Neural crest cell (in vitro differentiated cells): ENCODE measurements at places on chromosomes 5 and 9.

DNA sequence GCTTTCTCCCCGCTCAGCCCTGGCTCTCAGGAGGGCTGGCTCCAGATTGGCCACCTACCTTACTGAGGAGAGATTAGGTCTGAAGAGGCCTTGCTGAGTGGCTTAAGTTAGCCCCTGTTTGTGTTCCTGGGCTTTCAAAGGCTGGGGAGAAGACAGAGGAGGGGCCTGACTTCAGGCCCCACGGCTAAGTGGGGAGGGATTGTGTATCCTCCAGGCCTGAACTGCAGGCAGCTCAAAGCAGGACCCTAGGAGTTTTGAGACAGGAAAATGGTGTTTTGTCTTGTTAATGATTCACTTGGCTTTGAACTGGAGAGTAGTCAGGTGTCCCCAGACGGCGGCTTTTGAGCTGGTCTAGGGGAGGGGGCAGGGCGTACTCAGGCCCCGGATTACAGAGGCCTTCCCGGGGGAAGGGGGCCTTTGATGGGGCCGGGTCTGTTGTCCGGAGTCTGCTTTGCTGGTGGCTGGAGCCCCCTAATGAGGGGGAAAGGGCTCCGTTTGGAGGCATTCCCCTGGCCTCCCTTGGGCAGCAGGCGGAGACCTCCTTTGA is 162.0 kb upstream of the SMIM23 start:
- DNase-seq = no peak

- DNase-seq = no peak
These were observed 1.5 kb downstream of the KIF12 start for GRCh38 chr9:114097613-114098020.

- DNase-seq = no peak
These were observed 59.3 kb upstream of the ADAMTS16 start for GRCh38 chr5:5080790-5081189.

DNA sequence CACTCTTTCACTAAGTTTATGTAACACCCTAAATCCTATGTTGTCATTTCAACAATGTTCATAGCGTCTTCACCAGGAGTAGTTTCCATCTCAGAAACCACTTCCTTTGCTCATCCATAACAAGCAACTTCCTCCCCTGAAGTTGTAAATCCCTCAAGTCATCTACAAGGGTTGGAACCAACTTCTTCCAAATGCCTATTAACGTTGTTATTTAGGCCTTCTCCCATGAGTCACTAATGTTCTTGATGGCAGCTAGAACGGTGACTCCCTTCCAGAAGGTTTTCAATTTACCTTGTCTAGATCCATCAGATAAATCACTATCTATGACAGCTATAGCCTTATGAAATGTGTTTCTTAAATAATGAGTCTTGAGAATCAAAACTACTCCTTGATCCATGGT is 73.3 kb upstream of the TARS1 start:
- DNase-seq = no peak

DNA sequence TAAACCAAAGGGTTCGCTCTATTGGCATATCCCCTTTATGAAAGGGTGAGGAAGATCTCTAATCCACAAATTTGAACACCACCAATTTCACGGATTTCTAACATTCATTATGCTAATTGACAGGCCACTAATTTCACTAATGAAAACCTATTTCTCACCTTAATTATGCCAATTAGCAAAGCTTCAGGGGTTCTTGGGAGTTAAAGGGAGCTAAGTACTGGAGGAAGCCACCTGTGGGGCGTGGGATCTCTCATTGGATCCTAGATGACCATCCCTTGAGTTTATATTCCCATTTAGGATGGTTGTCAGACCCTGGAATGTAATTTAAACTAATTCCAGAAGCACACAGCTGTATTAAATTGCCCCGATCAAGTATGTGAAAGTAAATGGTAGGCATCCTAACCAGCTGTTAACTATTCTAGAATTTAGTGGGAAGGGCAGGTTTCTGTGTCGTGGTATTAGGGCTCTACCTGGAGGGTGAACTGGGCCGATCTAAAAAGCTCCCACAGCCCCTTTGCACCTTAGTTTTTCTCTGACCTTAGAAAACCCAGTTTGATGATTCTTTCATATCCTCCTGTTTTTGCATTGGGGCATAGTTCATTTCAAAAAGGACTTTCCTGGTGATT is 77.1 kb downstream of the C9orf152 start:
- DNase-seq = no peak
